ENCODE measurements at places on chromosomes 6 and 20.

DNA sequence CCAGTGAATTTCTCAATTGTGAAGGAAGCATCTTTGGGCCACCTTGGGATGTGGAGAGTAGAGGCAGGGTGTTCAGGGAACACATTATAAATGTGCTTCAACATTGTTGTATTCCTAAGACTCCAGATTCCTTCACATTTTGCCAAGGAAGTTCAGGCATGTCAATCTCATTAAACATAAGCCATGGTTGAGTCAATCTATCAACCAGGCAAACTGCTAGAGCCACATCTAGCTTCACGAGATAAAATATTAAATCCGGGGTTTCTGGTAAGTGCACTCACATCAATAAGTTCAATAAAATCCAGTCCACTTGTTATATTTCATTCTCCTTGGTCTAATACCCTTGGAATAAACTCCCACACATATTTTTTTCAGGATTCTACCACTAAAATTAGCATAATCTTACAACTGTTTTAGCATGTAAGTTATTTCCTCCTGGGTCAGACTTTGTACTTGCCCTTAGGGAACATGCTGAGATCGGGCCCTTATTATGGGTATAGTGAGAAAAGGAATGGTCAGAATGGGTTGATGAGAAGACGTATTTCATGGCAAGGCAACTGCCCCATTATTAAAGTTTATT lies 93.6 kb downstream of the ADTRP start:
- DNase-seq, result no peak

GRCh38 chr20:48411245-48411644 lies 416.6 kb downstream of the PREX1 start:
- no peak for DNase-seq

GRCh38 chr6:136576821-136577220 lies 26.6 kb upstream of the MAP7 start:
- no peak for DNase-seq

DNA sequence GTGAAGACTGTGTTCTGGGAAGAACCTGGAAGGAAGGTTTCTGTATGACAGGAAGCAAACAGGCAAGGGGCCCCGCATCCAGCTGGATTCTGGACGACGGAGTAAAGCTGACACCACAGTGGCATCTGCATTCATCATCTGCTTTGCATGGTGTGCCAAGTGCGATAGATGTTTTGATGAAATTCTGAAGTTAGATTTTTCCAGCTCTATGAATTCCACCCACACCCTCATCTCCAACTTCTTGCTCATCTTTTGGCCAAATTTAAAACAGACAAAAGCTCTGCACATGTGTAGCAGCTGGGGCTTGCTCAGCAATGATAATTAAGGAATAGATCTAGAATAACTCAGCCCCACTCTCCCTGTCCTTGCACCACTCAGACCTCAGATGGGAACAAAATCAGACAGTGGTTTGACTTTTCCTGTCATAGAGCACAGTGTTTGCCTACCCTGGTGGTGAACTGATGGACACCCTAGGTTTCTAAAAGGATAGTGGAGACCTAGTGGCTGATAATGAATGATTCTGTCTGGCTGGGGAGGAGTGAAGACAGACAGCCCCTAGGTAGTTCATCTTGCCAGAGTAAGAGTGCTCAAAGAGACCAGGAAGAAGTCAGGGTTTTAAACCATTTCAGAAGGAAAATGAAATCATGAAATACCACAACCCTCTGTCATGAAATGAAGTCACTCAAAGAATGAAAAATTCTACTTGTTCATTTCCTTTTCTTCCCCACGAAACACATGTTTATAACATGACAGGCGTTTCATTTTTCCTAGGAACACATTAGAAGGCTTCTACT lies 85.8 kb downstream of the BCAS1 start:
- no peak for DNase-seq

DNA sequence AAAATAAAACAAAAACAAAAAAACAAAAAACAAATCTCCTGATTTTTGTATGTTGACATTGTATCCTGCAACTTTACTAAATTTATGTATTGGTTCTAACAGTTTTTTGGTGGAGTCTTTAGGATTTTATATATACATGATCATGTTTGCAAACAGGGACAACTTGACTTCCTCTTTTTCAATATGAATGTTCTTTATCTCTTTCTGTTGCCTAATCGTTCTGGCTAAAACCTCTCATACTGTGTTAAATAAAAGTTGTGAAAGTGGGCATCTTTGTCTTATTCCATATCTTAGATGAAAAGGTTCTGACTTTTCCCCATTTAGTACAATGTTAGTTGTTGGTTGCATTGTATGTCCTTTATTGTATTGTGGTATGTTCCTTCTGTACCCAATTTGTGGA lies 261.7 kb upstream of the NOX3 start:
- DNase-seq, result no peak

GRCh38 chr6:81772741-81773140 lies 20.3 kb upstream of the TENT5A start:
- DNase-seq, result peak; percentile 32

DNA sequence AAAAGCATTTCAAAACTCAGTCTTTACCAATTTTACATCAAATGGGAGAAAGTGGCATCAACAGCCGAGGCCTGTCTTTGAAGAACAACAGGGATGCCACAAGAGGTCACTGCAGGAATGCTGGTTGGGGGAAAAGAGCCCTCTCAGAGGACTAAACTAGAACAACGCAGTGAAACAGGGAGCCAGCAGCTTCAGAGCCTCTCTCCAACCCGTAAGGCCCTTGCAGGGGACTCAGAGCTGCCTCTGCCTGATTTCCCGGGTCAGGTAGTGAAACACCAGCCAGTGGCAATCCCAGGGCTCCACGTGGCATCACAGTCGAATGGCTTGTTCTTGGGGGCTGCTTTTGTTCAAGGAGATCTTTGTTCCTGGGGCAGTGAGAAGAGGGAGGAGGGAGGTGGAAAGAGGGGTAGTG lies 55.0 kb upstream of the KCNK16 start:
- DNase-seq, result peak; percentile 47

GRCh38 chr6:87900160-87900698 lies 147.4 kb upstream of the SPACA1 start:
- no peak for DNase-seq

DNA sequence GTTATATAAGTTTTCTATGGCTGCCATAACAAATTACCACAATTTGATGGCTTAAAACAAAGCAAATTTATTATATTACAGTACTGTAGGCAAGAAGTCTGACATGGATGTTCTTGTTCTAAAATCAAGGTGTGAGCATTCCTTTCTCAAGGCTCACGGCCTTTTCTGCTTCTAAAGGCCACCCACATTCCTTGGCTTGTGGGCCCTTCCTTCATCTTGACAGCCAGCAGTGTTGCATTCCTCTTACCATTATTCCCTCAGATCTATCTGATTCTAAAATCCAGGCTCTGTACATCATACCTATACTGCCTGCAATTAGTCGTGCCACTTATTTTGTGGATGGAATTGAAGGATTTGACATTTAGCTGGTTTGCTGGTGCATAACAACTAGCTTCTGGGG lies 3.6 kb downstream of the CNBD2 start:
- DNase-seq, result no peak

GRCh38 chr6:3669916-3670315 lies 81.6 kb downstream of the PXDC1 start:
- DNase-seq, result no peak

- no peak for DNase-seq
Observed at GRCh38 chr20:57683881-57684807, 25.7 kb downstream of the PMEPA1 start.

- DNase-seq, result no peak
Observed at GRCh38 chr20:14838663-14839628, 501.5 kb upstream of the FLRT3 start.

GRCh38 chr6:51626391-51626790 lies 461.0 kb downstream of the PKHD1 start:
- DNase-seq, result no peak

GRCh38 chr6:53481323-53481722 lies 63.6 kb downstream of the GCLC start:
- DNase-seq, result no peak

DNA sequence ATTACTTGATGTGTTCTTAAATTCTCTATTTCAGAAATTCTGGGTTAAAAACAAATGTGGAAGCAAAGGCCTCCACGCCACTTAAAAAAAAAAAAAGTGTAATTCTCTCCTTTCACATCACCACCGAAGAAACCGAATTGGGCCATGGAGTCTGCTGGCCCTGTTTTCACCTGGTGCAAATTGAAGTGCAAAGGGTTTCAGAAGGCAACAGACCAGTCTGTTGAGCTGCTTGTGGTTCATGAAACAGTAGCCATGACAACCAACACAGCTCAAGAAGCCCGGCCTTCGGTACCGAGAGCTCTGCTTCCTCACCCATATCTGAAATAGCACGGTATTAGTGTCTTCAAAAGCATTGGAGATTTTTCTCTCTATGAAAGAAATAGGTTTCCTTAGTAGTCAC lies 63.1 kb downstream of the GMPR start:
- DNase-seq, result peak; percentile 61

- DNase-seq, result no peak
Observed at GRCh38 chr20:4601630-4602296, 119.9 kb upstream of the PRND start.

DNA sequence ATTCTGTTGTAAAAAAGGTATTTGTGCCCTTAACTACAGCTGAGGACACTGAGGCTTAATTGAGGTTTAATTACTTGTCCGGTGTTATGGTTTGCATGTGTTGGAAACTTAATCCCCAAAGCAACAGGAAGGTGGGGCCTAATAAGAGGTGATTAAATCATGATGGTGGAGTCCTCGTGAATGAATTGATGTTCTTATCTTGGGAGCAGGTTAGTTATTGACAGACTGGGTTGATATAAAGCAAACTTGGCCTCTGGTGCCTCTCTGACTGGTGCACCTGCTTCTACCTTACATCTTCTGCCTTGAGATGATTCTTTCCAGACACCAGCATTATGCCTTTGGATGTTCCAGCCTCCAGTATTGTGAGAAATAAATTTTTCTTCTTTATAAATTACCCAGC lies 306.5 kb upstream of the HS3ST5 start:
- DNase-seq, result no peak

- no peak for DNase-seq
Observed at GRCh38 chr6:129691709-129692108, 18.3 kb downstream of the ARHGAP18 start.

- DNase-seq, result no peak
Observed at GRCh38 chr6:30750379-30750668, 6.0 kb upstream of the IER3 start.

- DNase-seq, result no peak
Observed at GRCh38 chr20:9145142-9145541, 76.3 kb downstream of the PLCB4 start.

GRCh38 chr6:2848851-2849250 lies 7.2 kb upstream of the SERPINB1 start:
- no peak for DNase-seq

GRCh38 chr6:88761237-88762031 lies 202.0 kb downstream of the RNGTT start:
- peak; percentile 27 for DNase-seq

- no peak for DNase-seq
Observed at GRCh38 chr20:43161716-43162115, 28.0 kb downstream of the PTPRT start.

DNA sequence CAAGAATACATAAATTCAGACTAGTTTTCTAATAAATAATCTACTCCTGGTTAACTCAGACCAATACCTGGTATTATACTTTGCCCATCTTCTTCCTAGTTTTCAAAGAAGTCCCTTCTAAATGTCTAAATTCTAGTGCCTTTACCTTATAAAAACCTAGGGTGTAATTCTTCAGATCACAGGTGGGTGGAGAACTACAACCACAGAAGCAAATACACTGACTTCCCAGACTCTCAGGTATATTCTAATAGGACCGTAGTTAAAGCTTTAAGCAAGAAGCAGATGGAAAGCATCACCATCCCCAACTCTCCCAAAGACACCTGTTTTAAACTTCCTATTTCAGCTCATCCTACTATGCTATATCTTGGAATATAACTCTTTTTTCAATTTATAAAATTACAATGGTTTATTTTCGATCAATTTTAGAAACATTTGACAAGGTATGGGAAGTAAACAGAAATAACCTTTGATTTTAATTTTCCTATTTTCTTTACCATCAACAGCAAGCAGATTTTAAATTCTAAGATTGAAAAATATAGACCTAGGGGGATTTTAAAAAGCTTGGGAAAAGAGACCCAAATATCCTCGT lies 15.8 kb downstream of the MAN1A1 start:
- peak; percentile 29 for DNase-seq

GRCh38 chr6:26032340-26033084 lies 54.7 kb upstream of the HFE start:
- no peak for DNase-seq

DNA sequence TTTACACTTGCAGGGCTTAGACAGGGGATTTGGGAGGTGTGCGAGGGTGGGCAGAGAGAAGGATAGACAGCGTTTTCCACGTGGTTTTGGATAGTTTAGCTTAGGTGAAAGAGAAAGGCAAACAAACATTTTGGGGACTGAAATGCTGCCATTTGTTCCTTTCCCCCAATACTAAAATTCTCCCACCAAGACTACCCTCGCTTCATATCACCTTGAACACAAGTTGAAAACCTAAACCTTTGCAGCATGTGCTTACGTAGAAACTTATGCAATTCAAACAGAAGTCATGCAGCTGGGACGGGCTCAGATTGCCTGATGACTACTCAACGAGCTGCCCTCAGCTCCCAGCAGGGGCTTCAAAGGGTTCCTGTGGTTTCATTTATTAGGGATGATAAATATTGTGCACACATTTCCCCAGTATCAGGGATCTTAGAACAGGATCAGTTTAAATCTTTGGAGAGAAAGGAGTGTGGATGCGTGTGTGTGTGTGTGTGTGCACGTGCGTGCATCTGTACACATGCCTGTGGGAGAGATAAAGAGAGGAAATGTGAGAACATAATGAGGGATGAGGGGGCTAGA lies 77.3 kb downstream of the SLC22A23 start:
- DNase-seq, result no peak

- DNase-seq, result no peak
Observed at GRCh38 chr6:414447-414846, 22.9 kb downstream of the IRF4 start.

DNA sequence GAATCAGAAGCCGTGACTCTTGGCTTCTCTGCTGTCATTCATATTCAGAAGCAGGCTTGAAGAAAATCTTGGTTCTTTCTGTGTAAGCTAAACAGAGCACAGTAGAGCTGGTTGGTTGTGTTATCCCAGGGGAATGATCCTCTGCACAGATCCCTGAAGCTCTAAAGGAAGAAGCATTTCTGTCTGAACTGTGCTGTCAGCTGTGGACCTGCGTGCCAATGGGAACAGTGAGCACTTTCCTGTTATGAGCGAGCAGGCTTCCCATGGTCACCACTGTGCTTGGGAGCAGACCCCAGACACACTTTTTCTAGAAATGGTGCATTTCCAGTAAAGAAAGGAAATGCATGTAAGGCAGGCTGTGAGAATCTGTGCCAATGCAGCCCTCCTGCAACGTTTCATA lies 490.2 kb downstream of the EPM2A start:
- no peak for DNase-seq

- no peak for DNase-seq
Observed at GRCh38 chr6:81614292-81614691, 138.2 kb downstream of the TENT5A start.

DNA sequence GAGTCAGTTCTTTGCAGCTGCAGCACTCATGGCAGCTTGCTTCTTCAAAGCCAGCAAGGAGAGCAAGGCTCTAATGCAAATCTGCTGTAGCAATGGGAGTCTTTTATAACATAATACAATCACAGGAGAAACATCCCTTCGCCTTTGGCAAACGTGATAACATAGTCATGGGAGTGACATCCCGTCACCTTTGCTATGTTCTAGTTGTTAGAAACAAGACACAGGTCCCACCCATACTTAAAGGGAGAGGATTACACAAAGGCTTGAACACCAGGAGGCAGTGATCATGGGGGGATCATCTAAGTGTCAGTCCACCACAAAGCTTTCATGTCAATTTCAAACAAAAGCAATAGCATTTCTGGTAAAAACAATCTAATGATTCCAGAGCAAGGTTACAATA lies 40.1 kb upstream of the PHACTR2 start:
- DNase-seq, result no peak

GRCh38 chr6:13615792-13616120 lies 621 bp downstream of the NOL7 start:
- no peak for DNase-seq

Data from GM13976 (cell line).